Skin of body (tissue), 3 donors: ENCODE measurements at places on chromosomes 3 and 15.

- no peak for DNase-seq
These were observed 306.4 kb downstream of the RORA start for GRCh38 chr15:60922736-60923135.

- DNase-seq, result no peak
These were observed 46.0 kb downstream of the UACA start for GRCh38 chr15:70717237-70717793.

DNA sequence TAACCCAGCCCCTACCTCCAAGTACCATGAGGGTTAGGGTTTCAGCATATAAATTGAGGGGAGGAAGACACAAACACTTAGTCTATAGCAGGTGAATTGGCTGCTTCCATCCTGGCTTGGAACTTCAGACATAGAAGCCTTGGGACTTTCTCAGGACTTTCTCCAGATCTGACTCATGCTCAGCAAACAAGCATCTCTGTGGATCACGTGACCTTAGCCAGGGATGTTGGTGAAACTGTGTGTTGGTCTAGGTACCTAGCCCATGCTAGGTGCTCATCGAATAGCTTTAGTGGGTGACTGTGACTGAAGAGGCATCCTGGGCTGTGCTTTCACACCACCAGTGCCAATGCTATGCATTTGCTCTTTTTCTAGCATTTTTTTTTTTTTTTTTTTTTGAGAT is 58.9 kb downstream of the CD47 start:
- DNase-seq, result no peak

- no peak for DNase-seq
These were observed 88.2 kb downstream of the FAIM start for GRCh38 chr3:138696666-138697370.

DNA sequence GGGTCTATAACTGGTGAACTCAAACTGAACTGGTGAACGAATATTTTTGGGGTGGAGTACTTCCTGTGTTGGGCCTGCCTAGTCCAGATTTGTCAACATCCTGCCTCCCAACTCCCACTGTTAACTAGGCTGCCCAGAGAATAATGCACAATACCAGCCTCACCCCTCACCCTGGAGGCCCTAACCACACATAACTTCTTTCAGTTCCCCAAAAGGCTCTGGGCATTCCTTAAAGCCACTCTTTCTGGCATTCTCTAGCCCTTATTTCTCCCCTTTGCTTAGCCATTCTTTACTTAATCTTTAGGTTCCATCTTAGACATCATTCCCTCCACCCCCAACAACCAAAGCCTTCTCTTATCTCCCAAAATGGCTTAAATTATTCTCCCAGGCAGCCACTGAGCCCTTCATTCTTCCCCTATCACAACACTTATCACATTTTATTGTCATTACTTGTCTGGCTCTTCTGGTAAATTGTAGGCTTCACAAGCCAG is 9.1 kb upstream of the SEC11A start:
- DNase-seq, result no peak
